Retinal pigment epithelial cell (primary cell): ENCODE measurements at places on chromosomes 2 and 18.
A peak's percentile ranks its signal among the peaks of the same experiment; 100 is the strongest.

DNA sequence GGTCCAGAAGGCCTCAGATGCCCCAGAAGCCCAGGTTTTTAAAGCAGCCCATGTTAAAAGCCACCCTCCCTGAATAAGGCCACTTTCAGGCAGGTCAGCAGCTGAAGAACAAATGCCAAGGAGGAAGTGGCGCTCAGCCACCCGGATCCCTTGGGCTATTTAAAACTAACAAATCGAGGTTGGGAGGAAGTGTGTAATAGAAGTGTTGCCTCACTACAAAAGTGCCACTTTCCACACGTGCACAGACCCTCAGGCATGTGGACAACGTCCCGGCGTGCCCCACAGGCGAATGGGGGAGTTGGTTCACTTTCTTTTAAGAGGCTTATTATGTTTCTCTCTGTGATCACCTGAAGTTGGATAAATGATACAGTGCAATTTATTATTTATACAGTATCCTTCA, 173.8 kb upstream of the SALL3 start:
- no peak for DNase-seq

DNA sequence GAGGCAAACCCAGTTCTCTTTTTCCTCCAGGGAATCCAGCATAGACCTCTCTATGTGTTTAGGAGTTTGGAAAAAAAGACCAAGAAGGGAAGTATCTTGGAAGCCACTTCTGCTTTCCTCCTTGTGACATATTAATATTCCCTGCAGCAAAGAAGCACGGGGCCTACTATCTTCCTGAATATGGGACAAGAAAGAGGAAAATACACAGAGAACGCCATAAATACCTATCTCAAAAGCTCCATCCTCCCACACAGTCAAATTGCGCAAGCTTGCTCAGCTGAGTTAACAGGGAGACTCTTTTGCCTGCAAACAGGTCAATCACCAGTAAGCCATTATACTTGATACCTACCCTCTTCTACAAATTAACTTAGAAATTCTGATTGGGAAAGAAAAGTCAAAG, 16.7 kb upstream of the RAPH1 start:
- no peak for DNase-seq

GRCh38 chr2:31429759-31430438, 15.4 kb upstream of the XDH start:
- DNase-seq: no peak

- no peak for DNase-seq
These were observed 30.8 kb upstream of the SOX11 start for GRCh38 chr2:5661362-5661761.

DNA sequence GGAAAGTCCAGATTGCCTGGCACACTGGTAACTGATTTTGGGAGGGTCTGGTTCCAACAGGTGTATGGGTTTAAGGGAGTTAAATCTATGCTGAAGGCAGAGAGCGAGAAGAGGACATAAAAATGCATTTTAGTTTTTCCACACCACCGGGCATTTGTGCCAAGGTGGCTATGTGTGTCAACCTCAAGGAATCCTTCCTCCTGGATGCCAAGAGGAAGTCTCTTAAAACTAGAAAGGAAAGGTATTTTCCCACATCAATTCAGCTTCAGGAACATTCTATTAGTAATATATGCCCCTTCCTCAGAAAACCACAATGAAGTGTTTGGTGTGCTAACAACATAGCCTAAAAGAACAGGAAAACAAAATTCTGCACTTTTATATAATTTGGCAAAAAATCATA, 5.4 kb upstream of the GAREM1 start:
- DNase-seq: no peak

DNA sequence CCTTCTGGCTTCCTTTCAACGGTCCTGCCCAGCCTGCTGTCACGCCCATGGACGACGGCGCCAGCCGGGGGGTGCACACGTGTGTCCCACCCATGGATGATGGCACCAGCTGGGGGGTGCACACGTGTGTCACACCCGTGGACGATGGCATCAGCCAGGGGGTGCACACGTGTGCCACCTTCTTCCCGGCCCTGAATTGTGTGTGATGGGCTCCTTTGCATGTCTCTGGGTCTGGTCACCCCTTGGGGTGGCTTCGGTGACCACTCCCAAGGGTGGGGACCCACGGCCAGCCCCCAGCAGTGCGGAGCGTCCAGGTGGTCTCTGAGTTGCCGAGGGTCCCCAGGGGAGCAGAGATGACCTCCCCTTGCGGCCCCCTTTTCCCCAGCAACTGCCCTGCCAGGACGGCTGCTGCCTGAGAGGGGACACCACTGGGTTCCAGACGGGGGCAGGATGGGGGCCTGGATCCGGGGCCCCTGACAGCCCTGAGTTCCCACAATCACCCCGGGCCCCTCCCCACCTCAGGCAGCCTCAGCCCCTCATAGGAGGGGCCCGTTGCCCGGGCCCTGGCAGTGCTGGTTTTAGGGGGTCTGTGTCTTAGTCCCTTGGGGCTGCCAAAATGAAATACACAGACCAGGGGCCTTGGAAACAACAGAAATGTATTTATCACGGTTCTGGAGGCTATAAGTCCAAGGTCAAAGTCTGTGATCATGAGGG, 9.4 kb downstream of the NEU4 start:
- no peak for DNase-seq

GRCh38 chr2:208466151-208466919, 59.7 kb downstream of the PTH2R start:
- peak; percentile 10 for DNase-seq

- no peak for DNase-seq
These were observed 117.3 kb downstream of the PLB1 start for GRCh38 chr2:28613186-28613585.

DNA sequence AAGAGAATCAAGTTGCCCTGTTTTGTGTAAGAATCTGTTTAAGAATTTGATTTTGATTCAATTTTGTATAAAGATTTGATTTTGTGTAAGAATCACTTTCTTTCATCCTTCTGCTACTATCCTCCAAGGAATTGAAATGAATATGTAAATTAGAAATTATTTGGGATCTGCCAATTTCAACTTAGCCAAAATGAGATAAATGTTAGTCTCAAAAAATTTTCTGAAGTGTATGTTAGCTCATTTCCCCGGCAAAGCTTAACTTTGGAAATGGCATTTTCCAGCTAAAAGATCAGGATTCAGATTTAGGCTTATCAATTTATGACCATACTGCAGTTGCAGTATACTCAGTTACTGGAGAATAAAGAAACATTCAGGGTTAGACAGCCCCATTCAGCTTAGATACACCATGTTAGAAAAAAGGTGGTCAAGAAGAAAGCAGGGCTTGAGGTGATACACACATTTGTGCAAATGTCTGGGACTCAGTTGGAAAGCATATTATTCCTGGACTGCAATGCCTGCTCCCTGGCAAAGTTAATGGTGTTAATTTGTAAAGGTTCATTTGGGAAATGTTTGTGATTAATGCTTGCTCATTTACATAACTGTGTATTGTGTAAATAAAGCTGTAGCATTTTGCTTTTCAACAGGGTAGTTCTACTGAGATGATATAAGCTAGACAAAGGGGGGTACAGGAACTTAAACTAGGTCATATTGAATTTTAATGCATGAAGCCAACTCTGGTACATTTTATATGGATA, 247.8 kb upstream of the SESTD1 start:
- no peak for DNase-seq

- no peak for DNase-seq
These were observed 70.8 kb downstream of the ACAA2 start for GRCh38 chr18:49742316-49743116.

GRCh38 chr2:167127135-167127534, 238.9 kb downstream of the XIRP2 start:
- DNase-seq: no peak

DNA sequence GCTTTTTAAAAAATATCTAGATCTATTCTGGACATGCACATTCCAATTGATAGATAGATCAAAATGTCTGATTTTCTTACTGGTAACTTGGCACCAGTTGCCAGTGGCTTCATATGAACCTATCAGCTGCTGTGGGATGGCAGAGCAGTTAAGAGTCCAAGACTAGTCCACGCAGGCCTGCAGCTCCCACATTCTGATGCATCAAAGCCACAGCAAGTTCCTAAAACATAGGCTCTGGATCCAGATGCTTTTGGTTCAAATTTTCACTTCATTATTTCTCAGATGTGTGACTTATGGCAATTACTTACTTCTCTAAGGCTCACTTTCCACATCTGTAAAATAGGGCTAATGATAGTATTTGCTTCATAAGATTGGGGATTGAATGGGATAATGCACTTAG, 48.0 kb upstream of the CYP1B1 start:
- DNase-seq: no peak

GRCh38 chr2:101854877-101855276, 136.9 kb upstream of the IL1R2 start:
- no peak for DNase-seq

DNA sequence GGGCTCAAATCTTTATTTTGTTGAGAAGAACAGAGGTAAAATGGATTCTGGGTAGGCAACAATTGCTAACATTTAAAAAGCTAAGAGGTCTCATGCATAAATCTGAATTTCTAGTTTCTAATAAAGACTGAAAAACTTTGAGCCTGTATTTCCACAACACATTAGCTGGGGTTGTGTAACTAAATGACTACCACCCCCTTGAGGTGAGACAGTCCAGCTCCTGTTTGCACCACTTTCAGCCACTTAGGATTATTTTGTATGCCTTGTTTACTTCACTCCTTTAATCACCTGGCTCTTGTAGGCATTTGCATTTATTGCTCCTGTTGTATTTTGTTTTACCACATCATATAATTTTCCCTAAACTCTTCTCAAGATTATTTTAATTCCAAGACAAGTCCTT, 376.6 kb downstream of the PTH2R start:
- no peak for DNase-seq

DNA sequence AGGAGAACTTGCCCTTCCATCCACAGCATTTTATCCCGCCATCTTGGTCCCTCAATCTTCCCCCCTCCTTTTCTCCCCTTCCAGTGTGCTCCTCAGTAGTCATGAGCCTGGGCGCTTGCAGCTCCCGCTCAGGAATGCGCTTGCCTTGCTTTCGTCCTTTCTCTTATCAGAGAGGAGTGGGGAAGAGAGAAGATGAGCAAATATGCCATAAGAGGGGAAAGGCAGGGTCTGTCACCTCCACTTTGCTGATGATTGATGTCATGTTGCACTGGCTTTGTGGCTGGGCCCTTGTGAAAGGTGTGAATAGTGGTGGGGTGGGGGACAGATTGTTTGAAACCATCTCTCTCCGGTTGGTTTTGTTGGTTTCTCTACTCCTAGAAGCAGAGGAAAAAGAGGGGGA, 569.3 kb downstream of the TNS1 start:
- no peak for DNase-seq

DNA sequence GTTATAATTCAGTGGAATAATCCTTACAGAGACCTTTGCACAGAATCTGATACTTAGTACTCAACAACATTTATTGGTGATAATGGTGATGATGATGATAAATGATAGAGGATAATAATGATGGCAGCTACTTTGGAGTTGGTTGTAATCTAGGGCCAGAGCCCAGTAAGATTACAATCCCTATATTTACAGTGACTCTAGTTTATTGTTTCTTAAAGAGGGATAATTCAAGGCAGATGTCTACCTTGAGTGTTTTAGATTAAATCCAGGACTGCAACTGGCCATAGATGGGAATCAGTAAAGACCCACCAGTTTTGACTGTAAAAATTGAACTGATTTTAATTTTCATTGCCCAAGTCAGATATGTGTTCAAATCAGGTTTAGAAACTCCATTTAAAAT, 813.9 kb upstream of the CNTNAP5 start:
- no peak for DNase-seq

GRCh38 chr2:221787561-221787960, 215.5 kb upstream of the EPHA4 start:
- DNase-seq: no peak

DNA sequence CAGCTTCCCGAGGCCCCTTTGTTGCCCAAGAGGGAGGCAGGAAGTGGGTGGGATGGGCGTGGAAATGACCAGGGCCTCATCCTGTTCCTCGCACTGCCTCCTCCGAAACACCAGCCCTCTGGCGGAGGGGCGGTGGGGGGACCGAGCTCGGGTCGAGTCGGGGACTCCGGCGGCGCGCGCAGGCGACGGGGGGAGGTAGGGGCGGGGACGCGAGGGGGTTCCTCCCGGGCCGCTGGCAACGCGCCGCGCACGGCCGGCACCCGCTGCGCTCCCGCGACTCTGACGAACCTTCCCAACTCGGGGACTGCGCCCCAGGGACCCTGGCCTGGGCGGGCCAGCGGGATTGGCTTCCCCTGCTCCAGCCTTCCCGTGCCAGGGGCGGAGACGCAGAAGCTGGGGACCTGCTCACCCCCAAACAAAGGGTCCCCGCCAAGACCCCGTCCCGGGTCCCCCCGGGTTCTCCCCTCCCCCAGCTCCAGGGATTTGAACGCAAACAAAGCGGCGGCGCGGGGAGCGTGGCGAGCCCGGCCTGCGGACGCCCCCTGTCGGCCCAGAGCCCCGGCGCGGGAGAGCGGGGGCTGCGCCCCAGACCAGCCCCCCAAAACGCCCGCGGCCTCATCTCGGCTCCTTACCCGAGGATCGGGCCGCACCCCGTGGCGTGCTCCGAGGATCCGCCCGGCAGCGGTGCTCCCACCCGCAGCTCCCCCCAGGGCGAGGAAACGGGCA, 1.2 kb downstream of the SEMA4C start:
- DNase-seq: peak; percentile 61
